Activated naive CD8-positive, alpha-beta T cell treated with anti-CD3 and anti-CD28 coated beads, Interleukin-2, amount 50 U/mL, for 16 hours (primary cell): ENCODE measurements at places on chromosomes 7 and 10.
A peak's percentile ranks its signal among the peaks of the same experiment; 100 is the strongest.

DNA sequence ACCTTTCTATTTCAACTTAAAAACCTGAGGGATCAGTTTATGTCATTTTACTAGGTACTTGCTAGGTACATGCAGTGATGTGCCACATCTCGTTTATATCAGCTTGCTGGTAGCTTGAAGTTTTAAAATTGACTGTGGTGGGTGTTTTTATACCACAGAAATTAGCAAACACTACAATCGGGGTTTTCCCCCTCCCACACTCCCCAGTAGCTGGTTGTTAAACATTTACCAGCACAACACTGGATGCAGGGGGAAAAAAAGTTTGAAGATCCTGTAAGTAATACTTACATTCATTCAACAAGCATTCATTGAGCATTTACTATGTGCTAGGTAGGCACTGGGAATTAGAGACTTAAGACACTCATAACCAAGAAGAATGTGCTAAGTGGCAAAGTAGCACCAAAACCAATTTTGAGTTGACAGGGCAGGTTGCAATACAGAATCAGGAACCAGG, 32.6 kb downstream of the USP6NL start:
- peak; percentile 29 for DNase-seq

DNA sequence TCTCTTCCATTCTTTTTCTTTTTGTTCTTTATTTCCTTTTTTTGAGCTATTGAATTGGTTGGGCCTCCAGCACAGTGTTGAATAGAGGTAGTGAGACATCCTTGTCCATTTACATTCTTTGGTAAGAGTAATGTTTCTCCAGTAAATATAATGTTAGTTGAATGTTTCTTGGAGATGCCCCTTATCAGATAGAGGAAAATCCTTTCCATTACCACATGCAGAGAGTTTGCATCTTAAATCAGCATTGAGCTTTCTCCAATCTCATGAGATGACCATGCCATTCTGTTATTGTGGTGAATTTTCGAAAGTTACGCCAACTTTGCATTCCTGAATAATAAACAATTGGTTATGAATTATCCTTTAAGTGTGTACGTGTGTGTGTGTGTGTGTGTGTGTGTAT, 127.7 kb downstream of the DNAH11 start:
- no peak for DNase-seq

DNA sequence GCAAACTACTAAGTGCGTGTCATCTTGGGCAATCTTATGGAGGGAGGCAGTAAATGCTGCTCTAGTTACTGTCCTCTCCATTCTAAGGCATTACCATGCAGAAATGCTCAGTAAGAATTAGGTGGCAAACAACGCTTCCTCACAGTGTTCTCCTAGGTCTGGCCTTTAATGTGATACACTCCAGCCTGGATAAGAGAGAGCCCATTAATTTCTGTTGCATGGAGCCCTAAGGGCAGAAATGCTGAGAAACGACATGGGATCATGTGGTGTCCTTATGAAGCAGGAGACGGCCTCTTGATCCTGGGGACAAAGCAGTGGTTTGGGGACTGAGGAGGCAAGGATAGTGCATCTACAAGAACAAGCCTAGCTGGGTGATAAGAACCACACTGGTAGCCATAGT, 44.0 kb downstream of the SLC25A13 start:
- DNase-seq = no peak

- DNase-seq = no peak
Measured at GRCh38 chr10:59098831-59099452, 77.5 kb upstream of the PHYHIPL start.

DNA sequence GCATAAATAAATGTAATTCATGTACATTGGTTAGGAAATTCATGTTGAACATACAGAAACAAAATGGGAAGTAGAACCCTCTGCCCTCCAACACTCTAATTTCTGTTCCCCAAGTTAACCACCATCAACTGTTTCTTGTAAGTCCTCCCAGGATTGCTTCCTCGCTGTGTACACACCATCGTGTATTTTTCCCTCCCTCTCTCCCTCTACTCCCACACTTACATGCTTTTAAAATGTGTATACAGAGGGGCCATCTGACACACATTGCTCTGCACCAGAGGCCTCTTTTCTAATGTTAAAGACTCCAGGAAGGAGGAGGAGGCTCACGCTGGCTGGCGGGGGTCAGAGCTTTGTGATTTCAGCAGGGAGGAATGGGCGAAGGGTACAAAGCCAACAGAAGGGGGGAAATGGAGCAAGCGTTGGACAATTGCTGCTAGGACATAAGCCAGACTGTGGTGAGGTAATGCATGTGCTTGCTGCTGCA, 1.9 kb upstream of the EPHA1 start:
- no peak for DNase-seq
